ENCODE measurements at places on chromosomes 12 and 14.

DNA sequence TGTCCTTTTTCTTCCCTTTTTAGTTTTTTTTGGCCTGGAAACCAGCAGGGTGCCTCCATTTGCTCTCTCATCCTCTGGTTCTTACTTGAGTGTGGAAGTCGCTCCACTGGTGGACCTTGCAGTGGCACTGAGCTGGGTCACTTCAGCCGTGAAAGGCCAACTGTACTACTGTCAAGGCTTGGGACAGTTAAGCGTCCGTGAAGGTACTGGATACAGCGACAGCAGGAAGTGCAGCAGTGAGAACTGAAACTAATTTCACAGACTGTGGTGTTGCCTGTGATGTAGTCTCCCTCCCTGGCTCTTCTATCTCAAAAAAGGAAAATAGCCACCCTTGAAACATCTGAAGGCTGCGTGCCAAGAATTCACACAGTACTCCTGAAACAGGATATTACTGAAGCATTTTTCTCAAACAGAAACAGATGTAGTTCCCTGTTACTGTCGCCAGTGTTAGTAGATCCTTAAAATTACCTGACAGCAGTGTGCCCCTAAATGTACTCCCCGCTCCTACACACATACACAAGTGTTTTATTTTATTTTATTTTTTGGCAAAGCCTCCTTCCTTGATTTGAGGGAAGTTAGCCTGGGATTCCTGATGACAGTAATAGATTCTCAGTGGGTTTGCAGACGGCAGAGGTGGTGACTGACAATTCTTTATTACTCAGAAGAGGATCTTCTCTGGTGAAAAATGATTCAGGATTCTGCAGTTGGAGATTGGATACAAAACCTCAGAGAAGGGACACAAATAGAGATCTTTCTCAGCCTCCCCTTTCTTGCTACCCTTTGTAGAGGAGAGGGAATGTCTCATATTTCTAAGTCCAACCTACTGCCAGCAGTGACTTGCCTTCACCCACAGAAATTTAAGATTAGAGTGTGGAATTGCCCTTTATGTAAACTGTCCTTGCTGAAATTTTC is 4.4 kb downstream of the SUSD6 start:
- DNase-seq = peak; percentile 78

GRCh38 chr14:34964977-34965764 is 17.6 kb upstream of the SRP54 start:
- no peak for DNase-seq

- DNase-seq = no peak
These were observed 39.0 kb downstream of the SLCO1B1 start for GRCh38 chr12:21169878-21170472.

DNA sequence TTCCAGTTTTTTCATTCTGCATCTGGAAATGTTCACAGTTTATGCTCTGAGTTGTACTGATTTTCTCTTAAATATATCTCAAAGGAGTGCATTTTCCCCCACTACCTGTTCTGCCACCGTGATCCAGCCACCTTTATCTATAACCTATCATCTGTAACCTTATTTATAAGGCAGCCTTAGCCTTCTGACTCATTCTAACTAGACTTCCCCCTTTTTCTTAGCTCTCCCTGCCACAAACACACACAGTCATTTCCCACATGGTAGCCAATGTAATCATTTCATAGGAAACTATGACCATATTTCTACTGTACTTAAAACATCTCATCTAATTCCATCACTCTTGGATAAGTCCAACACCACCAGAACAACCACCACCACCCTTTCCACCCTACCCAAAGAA is 10.8 kb upstream of the GYS2 start:
- DNase-seq = no peak

- DNase-seq = no peak
These were observed 1.2 kb upstream of the KCNMB4 start for GRCh38 chr12:70364695-70365397.

GRCh38 chr14:105203057-105203531 is 22.0 kb upstream of the NUDT14 start:
- peak; percentile 88 for DNase-seq

- no peak for DNase-seq
These were observed 208.2 kb downstream of the EPS8 start for GRCh38 chr12:15581006-15581405.

- DNase-seq = peak; percentile 73
These were observed 511 bp downstream of the ANO6 start for GRCh38 chr12:45216230-45216982.

DNA sequence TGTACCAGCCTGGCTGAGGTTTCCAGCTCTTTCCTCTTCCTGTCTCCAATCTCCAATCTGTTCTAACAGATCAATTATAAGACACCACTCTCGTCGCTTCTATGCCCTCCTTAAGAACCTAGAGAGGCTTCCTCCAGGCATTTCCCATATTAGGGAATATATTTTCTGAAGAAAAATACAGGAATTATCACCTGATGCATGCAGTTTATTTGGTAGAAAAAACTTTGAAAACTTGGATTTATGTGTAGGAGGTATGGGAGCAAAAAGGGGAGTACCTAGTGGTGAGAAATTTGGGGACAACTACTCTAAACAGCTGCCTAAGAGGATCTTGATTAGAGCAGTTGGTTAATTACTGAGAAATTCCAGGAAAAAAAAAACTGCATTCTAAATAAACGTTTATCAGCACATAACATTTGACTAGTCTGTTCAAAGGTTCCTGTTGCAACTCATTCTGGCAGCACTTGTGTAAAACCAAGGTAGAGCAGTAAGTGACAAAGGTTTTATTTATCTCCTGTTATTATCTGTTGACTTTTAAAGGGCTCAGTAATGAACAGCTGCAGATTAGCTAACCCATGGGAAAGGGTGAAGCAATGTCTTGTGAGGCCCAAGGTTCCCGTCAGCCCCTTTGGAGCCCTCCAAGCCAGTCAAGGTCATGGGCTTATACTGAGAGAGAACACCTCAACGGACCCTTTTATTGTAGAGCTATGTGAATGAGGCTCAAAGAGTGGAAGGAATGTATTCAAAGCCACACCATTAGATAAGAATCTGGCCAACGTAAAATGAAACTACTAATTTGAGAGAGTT is 36.4 kb upstream of the NR1H4 start:
- DNase-seq = no peak

- DNase-seq = no peak
These were observed 108.2 kb downstream of the PDE3A start for GRCh38 chr12:20476551-20476950.

- DNase-seq = no peak
These were observed 13.8 kb downstream of the LGMN start for GRCh38 chr14:92734618-92735017.

DNA sequence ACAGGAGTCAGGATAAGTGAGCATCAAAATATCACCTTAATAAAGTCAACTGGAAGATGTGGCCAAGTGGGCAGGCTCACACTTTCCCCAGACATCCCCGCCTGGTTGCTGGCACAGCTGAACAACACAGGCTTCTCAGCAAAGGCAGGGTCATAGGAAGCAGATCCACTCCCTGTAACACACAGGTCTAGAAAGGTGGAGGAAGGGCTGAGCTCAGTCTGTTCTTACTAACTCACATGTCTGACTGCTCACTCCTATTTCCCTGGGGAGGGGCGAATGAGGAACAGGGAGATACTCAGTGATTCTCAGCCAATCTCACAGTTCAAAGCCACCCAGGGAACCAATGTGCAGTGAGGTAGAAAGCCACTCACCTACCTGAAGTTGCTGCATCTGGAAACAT is 45.0 kb upstream of the AMN1 start:
- no peak for DNase-seq

DNA sequence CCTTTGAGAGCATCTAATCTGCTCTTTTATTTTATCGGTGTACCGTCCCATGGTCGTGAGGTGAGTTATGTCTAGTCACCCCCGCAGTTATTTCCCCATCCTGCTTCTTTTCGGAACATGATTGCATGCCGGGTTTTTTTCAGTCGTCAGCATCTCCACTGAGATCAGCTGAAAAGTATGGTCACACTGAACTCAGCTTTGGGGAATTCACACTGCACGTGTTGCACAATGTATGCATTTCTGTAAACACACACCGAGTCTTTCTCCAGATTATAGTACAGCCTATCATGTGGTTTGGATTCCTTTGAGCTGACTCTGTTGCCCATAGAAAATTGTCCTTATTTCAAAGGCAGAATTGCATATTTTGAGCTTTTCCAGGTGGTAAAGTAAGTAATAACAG is 24.6 kb downstream of the PLXNC1 start:
- no peak for DNase-seq

GRCh38 chr12:70772836-70773235 is 135.6 kb upstream of the PTPRB start:
- DNase-seq = no peak

DNA sequence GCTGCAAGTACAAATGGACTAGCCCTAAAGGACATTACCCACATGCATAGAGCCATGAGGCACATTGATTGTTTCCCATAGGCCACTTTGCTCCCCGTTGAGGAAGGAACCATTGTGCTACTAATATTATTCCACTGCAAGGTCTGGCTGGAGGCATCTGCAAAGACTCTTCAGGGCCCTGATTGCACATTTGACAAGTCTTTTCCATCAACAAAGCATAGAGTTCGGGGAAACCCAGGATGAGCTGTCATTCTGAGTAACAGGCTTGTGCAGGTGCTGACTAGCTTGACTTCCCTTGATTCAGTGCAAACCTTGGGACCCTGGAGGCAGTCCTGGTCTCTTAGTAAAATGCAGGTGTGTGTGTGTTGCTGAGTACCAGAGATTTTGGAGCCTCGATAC is 73.8 kb downstream of the SUSD6 start:
- DNase-seq = no peak

GRCh38 chr12:67362526-67362925 is 93.4 kb downstream of the CAND1 start:
- no peak for DNase-seq

- no peak for DNase-seq
These were observed 1.7 kb downstream of the ZNF410 start for GRCh38 chr14:73888460-73888725.

- DNase-seq = no peak
These were observed 26.9 kb downstream of the WBP11 start for GRCh38 chr12:14776236-14776961.

DNA sequence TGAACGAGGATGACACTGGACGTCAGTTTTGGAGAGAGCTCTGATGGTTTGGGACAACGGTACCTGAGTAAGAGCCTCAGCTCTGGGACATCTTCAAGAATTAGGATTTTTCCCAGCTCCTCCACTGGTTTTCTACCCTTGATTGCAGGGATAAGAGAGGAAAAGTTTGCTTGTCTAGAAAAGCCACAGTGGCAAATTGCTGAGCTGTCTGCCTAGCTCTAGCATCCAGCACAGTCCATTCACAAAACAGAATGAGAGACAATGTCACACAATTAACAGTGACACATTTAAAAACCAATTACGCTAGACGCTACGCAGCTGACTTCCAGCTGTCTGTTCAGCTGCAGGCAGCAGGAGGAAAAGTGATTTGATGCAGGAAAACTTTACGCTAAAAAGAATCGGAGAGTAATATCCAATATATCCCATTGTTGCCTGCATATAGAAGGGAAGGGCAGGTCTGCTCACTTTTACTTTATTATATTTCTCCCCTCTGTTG is 168.1 kb upstream of the PRICKLE1 start:
- DNase-seq = no peak

GRCh38 chr14:61290701-61291100 is 9.6 kb upstream of the TMEM30B start:
- no peak for DNase-seq

- no peak for DNase-seq
These were observed 58.0 kb downstream of the SINHCAF start for GRCh38 chr12:31267966-31268365.

DNA sequence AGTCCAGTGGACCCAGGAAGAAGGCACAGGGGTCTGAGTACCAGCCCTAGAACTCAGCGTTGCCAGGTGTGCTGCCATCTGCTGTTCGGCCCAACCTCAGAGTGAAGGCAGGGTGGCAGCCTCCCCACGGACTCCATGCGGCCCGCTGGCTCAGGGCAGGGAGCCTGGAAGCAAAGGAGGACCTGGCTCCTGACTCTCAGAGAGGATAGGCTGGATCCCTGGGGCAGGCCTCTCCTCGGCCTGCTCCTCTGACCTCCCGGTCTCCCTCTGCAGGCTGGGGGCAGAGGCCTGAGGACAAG is 10.1 kb downstream of the MCRS1 start:
- DNase-seq = no peak

DNA sequence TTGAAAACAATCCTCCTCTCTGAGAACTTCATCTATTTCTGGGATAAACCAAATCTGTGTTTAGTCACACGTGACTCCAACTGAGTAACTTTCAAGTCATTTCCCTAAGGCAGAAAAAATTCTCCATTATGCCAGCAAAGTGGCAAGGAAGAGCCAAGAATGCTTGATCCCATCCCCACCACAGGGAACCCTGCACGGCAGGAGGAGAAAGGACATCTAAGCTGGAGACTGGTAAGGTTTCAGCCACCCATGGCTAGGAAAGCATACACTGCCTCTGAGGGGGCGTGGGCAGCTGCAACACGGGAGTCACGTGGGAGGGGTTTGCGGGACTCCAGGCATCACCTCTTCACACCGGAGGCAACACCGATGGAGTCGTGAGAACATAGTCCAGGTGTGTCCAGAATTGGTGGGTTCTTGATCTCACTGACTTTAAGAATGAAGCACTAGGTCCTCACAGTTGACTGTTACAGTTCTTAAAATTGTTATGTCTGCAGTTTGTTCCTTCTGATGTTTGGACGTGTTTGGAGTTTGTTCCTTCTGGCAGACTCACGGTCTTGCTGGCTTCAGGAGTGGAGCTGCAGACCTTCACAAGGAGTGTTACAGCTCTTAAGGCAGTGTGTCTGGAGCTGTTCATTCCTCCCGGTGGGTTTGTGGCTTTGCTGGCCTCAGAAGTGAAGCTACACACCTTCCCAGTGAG is 2.7 kb upstream of the SIVA1 start:
- no peak for DNase-seq

DNA sequence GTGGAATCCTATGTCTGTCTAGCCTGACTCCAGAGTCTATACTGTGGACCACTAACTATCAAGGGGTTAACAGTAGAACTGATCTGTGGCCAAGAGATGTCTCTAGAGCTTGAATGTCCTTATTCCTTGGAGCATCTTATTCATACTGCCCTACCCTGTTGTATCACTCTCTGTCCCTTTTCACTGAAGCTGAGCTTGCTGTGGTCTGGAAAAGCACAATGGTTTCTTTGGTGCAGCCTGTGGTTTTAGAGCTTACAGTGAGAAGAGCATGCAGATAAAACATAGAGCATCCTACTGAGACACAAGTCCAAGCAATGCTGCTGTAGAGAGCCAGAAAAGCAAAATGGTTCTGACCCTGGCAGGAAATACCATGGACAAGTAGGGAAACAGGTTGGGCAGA is 367.0 kb upstream of the ATP2B1 start:
- DNase-seq = no peak

- no peak for DNase-seq
These were observed 68.9 kb downstream of the NCOR2 start for GRCh38 chr12:124498275-124499189.

- DNase-seq = peak; percentile 79
These were observed at the start of gene SELPLG for GRCh38 chr12:108633534-108634248. Gene SELPLG, minus strand, starts transcription at chr12:108633894. Its CDS starts 9,587 bp downstream, at chr12:108624307.

- DNase-seq = no peak
These were observed 176.8 kb downstream of the APAF1 start for GRCh38 chr12:98821866-98822265.

- DNase-seq = no peak
These were observed 31.6 kb downstream of the EML1 start for GRCh38 chr14:99824776-99825175.

GRCh38 chr12:44015333-44015941 is 179.6 kb downstream of the TMEM117 start:
- DNase-seq = no peak

Measured in sciatic nerve (tissue), 2 donors.